H9 (cell line): ENCODE measurements at places on chromosomes 2 and 18. TPM values are rescaled to one million over a fixed set of nuclear protein-coding genes. Genes with fewer than 3 reads are reported as not detected.

GKN2 gene
- not detected in 2 replicates for total RNA-seq

DNA sequence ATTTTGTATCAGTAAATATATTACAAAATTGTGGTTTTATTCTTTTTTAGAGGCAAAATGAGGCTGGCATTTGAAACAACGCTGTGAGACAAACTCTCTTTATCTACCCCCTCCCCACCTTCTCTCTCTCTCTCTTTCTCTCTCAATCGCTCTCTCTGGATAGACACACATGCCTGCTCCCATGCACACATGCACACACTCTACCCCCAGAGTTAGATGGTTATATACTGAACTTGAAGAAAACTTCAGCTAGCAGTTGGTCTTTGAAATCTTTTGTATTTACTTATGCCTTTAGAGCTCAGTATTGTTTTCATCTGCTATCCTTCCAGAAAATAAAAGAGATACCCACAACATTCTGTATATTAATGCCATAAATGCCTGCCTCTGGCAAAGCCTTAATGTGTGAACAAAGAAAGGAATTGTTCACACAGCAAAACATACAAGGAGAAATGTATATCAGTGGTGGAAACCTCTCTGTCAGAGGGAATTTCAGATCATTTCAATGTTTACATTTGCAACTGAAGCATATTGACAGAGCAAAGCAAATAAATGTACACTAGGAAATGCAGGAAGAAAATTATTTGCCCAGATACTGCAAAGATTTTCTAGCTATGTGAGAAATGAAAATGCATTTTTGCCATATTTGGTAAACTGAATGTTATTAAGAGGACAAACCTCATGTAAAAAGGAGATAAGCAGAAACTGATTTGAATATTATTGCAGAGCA, 217.0 kb upstream of the UBE2E3 start:
- H3K36me3 ChIP-seq = no peaks in the 10 kb centered on the region
- peaks cover 3% of the 10 kb centered on the region; the same call in 1 of the 2 replicates for H3K4me1 ChIP-seq
- H3K27ac ChIP-seq = no peak overlapping the region

TACR1 gene
- 0.77 and 1.4 TPM in 2 replicates for total RNA-seq

DNA sequence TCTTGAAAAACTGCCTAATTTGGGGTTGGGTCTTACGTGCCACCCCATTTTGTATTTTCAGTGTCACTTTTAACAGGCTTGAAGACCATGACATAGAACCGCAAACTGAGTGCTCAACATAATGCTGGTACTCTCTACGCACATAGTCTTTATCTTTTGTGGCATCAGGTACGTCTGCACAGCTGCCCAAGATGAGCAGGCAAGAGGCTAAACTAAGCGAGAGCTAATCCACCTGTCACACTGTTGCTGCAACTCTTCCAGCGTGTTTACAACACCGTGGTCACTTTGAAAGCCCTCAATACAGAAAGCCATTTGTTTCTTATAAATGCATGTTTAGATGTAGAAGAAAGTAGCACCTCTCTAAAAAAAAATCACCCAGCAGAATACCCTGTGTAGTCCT, 270.0 kb upstream of the TCF4 start:
- DNase-seq = no peak
- H3K36me3 ChIP-seq = no peaks in the 10 kb centered on the region
- H3K27me3 ChIP-seq = no peaks in the 10 kb centered on the region

KCNG2 gene
- total RNA-seq = 0.15 TPM in 1 of 2 replicates, not detected in the other

OBSL1 gene
- total RNA-seq = 139 and 140 TPM in 2 replicates

GRCh38 chr2:172119089-172119488, 16.4 kb upstream of the DLX2 start:
- H3K4me3 ChIP-seq = no peak overlapping the region
- H3K36me3 ChIP-seq = no peaks in the 10 kb centered on the region
- H3K27me3 ChIP-seq = no peaks in the 10 kb centered on the region
- H3K27ac ChIP-seq = no peak overlapping the region

GRCh38 chr18:69945220-69946114, 2.2 kb downstream of the CD226 start:
- 0 out of 2 replicates have a peak, but pooled peaks cover 2% of the 10 kb centered on the region for H3K36me3 ChIP-seq
- H3K27me3 ChIP-seq = no peaks in the 10 kb centered on the region
- no peak for DNase-seq
- H3K27ac ChIP-seq = no peak overlapping the region
- H3K4me1 ChIP-seq = no peaks in the 10 kb centered on the region; the same call in 1 of the 2 replicates

STK17B gene
- 6.1 and 6.3 TPM in 2 replicates for total RNA-seq

GRCh38 chr2:43482961-43483360, 112.9 kb downstream of the THADA start:
- no peak overlapping the region for H3K4me3 ChIP-seq
- no peak for DNase-seq
- no peak overlapping the region for H3K27ac ChIP-seq
- H3K27me3 ChIP-seq = no peaks in the 10 kb centered on the region

- DNase-seq = no peak
- H3K36me3 ChIP-seq = no peaks in the 10 kb centered on the region
- H3K27me3 ChIP-seq = no peaks in the 10 kb centered on the region
- H3K4me1 ChIP-seq = no peaks in the 10 kb centered on the region
- no peak overlapping the region for H3K4me3 ChIP-seq
- H3K27ac ChIP-seq = no peak overlapping the region
Measured at GRCh38 chr2:64675860-64676259, 22.1 kb upstream of the SERTAD2 start.

GRCh38 chr2:53033411-53033810, 734.2 kb upstream of the CHAC2 start:
- no peak overlapping the region for H3K27ac ChIP-seq
- peaks cover 2% of the 10 kb centered on the region; the same call in 1 of the 2 replicates for H3K27me3 ChIP-seq
- H3K4me1 ChIP-seq = peaks cover 3% of the 10 kb centered on the region; the same call in 1 of the 2 replicates
- no peak for DNase-seq
- H3K36me3 ChIP-seq = no peaks in the 10 kb centered on the region

GRCh38 chr2:99858951-99859596, 283.3 kb downstream of the AFF3 start:
- DNase-seq = no peak
- no peak overlapping the region for H3K27ac ChIP-seq
- H3K4me3 ChIP-seq = no peak overlapping the region

- no peaks in the 10 kb centered on the region for H3K36me3 ChIP-seq
- no peak overlapping the region for H3K27ac ChIP-seq
- H3K27me3 ChIP-seq = no peaks in the 10 kb centered on the region; the same call in 1 of the 2 replicates
- H3K4me3 ChIP-seq = no peak overlapping the region
- no peak for DNase-seq
Measured at GRCh38 chr18:47215554-47216138, 35.8 kb downstream of the SKOR2 start.

DNA sequence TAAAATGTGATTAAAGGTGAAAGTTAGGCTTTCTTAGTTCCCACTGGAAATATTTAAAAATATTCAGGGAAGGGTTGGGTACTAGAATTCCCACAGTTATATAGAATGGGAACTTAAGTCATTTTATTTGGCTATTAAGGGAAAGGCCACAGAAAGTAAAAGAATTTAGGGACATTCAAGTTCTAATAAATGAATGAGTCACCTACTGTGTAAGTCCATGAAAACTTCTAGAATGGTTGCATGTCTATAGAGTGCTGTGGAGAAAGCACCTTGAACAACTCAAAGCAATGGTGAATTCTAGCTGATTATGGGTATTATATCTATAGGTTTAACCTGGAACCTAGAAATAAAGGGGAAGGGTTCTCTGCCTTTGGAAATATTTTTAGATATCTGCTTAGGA, 28.1 kb upstream of the SLC4A10 start:
- no peaks in the 10 kb centered on the region for H3K36me3 ChIP-seq
- no peak overlapping the region for H3K27ac ChIP-seq
- no peaks in the 10 kb centered on the region for H3K27me3 ChIP-seq
- H3K4me3 ChIP-seq = no peak overlapping the region
- DNase-seq = no peak
- H3K4me1 ChIP-seq = no peaks in the 10 kb centered on the region; the same call in 1 of the 2 replicates
